ENCODE measurements at places on chromosomes 2 and 18.
A peak's percentile ranks its signal among the peaks of the same experiment; 100 is the strongest.

DNA sequence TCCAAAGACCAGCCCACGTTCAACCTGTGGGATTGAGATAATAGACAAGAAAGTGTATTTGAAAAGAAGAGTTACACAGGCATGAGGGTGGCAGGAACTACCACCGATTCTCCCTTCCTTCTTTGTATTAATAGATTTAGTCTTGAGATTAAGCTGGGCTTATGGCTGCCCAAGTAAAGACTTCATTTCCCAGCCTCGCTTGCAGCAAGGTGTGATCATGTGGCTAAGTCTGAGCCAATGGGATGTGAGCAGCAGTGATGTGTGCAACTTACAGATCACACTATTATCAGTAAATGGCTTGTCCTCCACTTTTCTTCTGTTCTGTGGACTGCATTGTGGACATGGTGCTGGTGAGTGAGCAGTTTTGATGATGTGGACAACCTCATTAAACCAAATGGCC, 101.7 kb downstream of the POLR1A start:
- no peak for DNase-seq

DNA sequence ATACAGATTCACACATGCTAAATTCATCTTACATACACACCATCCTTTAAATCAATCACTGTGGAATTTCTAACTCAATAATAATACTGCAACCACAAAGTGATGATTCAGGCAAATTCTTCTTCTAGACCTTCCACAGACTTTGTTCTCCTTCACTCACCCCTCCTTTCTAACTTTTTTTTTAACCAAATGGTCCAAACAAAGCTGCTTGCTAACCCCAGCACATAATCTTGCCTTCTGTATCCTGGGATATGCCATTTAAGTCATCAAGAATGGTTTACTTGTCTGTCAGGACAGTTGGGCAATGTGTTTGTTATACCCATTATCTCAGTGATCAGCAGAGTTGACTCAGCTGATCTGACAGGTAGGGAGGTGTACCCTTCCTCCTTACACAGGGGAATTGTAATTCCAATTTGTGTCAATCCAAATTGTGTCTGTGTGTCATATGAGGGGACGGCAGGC, 10.0 kb downstream of the SLC40A1 start:
- no peak for DNase-seq

DNA sequence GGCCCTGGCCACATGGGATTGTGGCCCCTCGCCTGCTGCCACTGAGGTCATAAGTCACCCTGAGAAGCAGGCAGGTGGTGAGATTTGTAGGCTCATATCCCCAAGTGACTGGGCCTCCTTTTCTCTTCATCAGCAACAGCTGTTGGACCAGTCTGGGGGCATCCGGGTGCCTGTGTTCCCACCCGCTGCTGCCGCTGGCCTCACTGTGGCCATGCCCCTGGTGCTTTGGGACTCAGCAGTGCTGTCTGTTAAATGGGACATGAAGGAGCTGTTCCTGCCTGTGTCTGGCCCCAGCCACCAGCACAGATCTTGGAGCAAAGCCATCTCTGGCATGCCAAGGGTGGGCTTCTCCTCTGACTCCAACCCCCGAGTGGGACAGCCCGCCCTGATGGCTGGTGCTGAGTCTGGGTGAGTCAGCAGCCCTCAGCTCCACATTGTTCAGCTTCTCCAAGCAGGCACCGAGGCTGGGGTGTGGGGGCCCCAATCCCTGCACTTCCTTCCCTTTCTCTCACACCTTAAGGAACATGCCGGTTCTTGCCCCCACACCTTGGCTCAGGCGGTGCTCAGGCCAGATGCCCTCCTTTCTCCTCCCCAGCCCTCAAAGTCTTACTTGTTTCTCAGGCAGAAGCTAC, 207.9 kb downstream of the GLI2 start:
- DNase-seq = no peak

DNA sequence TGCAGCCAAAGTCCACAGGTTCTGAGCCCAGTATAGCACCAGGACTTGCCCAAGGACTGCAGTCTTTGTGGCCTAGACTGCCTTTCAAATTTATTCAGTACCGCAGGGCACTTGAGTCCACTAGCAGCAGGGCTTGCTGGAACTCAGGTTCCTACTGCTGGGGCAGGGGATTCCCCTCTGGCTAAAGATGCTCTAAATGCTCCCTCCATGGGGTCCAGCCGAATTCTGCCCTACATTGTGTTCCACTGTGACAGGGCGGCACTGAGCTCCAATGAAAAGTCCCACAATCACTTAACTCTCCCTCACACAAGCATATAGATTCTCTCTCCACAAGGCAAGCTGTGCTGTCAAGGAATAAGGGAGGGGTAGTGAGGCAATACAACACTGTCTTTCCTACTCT, 518.1 kb upstream of the VRK2 start:
- no peak for DNase-seq

GRCh38 chr2:128236491-128237035, 82.1 kb downstream of the HS6ST1 start:
- DNase-seq = no peak

DNA sequence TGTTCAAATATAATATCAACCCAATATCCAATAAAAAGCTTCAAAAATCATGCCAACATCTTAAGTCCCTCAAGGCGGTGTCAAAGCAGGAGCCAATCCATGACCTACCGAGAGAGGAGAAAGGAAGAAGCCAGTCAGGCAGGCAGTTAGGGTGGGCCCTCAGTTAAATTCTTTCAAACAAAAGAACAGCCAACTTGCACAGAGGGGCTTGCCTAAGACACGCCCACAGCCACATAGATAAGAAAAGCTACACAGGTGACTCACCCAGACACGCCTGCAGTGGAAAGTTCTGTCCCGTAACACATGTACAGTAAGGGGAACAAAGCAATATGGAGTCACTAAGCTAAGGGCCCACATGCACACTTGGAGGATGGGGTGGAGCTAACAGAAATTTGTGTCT, 61.3 kb downstream of the SP110 start:
- no peak for DNase-seq

GRCh38 chr18:3790703-3791102, 340.7 kb downstream of the TGIF1 start:
- peak; percentile 85 for DNase-seq

DNA sequence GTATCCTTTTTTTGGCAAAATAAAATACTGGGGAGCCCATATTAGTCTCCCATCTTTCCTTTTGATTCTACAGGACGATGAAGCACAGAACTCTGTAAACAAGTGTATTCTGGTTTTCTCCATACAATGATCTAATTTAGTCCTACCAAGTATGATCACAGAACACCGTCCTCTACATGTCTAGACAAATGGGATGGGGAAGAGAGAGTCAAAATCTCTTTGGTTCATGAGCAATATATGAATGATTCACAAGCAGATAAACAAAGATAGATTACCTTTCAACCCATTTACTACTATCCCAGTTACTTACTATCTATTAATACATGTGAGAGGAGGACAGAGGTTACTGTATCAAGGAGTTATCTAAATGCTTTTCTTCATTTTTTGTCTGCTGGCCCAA, 352.4 kb upstream of the ACVR2A start:
- no peak for DNase-seq

- no peak for DNase-seq
These were observed 24.4 kb downstream of the MRPL33 start for GRCh38 chr2:27795868-27796277.

DNA sequence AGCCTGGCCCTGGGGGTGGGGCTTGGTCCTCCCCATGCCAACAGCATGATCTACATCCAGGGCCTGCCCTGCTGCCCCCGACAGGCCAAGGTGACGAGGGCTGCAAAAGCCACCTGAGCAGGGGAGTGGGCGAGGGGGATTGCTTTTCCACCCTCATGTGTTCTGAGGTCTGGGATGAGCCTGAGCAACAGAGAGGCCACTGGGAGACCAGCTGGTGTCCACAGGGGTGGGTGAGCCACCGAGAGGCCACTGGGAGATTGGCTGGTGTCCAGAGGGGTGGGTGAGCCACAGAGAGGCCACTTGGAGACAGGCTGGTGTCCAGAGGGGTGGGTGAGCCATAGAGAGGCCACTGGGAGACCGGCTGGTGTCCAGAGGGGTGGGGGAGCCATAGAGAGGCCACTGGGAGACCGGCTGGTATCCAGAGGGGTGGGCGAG, 147.4 kb upstream of the GPC1 start:
- DNase-seq = no peak

- DNase-seq = peak; percentile 41
These were observed 187.5 kb downstream of the LTBP1 start for GRCh38 chr2:33134086-33134771.

DNA sequence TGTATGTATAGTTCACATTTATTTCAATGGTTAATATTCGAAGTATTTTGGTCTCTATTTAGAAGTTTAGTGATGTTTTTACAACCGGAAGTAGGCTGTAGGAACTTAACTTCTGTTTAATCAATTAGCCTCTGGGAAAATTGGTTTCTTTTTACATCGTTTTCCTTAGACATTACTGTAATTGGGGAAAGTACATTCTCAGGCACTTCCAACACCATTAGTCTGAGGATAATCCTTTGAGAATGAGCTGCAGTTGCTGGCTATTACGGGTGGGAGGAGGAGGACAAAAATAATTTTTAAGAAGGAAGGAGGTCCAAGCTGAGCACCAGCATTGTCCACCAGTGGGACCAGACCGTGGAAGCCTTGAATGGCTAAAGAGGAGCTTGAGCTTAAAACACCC, 70.4 kb upstream of the ST3GAL5 start:
- no peak for DNase-seq

GRCh38 chr18:25990473-25990872, 99.9 kb downstream of the SS18 start:
- DNase-seq = no peak

DNA sequence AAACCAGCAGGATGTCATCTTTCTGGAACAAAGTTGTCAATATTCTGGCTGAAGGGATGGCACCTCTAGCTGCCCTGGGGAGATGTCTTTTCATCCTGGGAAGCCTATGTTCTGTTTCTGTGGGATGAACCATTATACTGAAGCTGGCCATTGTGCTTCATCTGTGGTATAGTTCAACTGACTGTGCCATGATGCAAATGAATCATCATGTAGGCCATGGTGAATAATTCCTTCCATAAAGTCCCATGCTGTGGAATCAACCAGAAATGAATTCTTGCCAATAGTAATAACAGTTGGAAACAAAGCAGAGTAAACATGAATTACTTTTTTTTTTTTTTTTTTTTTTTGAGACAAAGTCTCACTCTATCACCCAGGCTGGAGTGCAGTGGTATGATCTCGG, 64.1 kb upstream of the CNGA3 start:
- no peak for DNase-seq

GRCh38 chr2:1973636-1974035, 229.3 kb upstream of the PXDN start:
- peak; percentile 1 for DNase-seq

GRCh38 chr2:168773128-168773527, 29.3 kb upstream of the NOSTRIN start:
- DNase-seq = no peak

DNA sequence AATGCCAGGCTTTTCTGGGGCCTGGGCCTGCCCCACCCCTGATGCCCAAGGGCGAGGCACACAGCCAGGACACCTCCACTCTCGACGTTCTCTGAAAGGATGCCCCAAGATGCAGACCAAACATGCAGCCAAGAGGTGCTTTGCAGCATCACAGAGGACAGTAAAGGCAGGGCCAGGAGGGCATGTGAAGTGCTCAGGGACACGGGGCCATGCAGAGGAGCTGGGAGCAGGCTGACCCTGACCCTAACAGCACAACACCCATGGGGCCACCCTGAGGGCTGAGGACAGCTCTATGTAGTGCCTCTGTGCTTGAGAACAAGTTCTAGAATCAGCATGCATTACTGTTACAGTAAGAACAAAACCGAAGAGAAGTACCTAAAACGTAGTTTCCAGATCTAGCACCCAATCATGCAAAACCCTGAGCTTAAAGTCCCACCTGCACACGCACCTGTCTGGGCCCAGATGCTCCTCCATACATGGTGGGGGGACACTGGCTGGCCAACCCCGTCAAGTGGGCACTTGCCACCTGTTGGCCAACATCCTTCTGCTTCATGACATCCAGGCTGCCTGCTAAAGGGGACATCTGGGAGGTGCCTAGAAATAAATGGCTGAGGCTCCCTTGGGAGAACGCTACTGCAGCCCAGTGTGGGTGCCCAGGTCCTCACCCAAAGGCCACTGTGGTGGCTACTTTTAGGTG, 15.4 kb downstream of the HS6ST1 start:
- no peak for DNase-seq

- DNase-seq = no peak
These were observed 164.7 kb upstream of the FAM98A start for GRCh38 chr2:33763671-33764310.

Measured in NCI-H1105 treated with DMSO at 0.1 percent for 48 hours (cell line).